ENCODE measurements at places on chromosomes 6 and 20.

GRCh38 chr6:116166369-116166768, 40.4 kb upstream of the COL10A1 start:
- no peak for DNase-seq

- peak; percentile 22 for DNase-seq
These were observed 648 bp downstream of the COL19A1 start for GRCh38 chr6:69866770-69867638.

DNA sequence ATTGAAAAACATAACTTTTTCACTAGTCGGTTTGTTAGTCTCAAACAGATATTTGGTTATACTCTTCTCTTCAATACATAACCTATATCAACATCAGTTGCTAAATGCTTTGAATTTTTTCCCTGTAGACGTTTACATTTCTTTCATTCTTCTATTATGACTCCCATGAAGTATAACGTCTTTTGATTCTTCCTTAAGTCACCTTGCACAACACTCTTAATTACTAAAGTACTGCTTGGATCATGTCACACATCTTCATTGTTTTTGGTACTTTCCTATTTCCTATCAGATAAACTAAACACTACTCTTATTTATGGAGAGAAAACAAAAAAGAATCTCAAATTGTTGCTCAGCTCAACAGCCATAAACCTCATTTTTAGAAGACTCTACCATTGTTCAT, 23.0 kb upstream of the BMP5 start:
- DNase-seq, result no peak

DNA sequence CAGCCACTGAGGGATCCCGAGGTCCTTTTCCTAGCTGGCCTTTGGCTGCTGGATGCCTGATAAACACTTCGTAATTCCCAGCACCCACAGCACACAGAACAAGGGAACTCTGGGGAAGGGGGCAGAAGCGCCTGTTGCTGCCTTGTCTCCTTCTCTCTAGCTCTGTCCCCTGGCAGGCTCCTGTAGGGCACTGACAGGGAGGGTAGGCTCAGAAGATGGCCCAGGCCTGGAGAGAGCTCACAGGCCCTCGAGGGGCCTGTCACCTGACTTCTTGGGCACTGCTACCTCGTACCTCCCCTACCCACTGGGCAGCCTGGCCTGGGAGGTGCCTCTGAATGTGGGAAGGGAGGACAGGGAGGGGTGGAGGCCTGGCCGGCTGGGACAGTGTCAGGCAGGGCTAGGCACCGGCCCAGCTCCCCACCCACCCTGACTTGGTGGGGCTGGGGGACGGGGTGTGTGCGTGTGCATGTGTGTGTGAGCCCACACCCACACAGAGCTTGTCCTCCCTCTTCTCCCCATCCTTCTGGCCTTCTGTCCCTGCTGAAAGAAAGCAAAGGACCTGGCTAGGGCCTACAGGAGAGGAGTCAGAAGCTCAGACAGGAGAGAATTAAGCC, 18.1 kb downstream of the C6orf132 start:
- no peak for DNase-seq

- peak; percentile 65 for DNase-seq
These were observed 69.9 kb upstream of the STMND1 start for GRCh38 chr6:17031961-17032360.

Measured in hippocampal formation (tissue), 2 donors.